Activated T-helper 1 cell treated with anti-CD3 and anti-CD28 coated beads, Interleukin-2, amount 50 U/mL, for 16 hours (primary cell): ENCODE measurements at places on chromosomes 1 and 21.

DNA sequence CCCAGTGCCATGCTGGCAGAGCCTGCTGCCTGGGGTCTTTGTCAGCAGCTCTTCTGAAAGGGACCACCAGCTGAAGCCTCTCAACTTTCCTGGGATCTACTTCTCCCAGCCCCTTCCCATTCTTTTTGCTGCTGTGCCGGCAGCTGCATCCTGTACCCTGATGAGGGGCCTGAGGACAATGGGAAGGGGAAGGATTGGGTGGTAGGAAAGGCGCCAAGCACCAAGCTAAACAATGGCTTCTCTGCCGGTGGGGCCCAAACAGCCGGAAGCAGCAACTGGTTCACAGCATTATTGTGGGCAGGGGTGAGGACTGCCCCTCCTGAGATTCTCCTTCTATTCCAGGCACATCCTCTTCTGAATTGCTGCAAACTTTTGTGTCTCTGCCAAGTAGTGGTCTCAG is 5.0 kb upstream of the EFCAB14 start:
- no peak for DNase-seq

DNA sequence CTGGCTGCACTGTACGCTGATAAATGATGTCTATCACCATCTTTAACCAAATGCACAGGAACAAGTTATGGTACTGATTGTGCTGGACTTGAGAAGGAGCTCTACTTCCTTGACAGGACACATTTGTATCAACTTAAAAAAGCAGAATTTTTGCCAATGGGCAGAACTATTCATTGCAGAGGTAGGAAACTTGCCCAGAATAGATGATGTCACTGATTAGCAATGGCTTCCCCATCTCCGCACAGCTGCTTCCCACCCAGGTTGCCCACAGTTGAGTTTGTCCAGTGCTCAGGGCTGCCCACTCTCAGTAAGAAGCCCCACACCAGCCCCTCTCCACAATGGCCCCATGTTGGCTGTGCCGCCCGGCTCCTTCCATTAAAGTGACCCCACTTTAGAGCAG is 33.4 kb downstream of the CAPN2 start:
- no peak for DNase-seq

DNA sequence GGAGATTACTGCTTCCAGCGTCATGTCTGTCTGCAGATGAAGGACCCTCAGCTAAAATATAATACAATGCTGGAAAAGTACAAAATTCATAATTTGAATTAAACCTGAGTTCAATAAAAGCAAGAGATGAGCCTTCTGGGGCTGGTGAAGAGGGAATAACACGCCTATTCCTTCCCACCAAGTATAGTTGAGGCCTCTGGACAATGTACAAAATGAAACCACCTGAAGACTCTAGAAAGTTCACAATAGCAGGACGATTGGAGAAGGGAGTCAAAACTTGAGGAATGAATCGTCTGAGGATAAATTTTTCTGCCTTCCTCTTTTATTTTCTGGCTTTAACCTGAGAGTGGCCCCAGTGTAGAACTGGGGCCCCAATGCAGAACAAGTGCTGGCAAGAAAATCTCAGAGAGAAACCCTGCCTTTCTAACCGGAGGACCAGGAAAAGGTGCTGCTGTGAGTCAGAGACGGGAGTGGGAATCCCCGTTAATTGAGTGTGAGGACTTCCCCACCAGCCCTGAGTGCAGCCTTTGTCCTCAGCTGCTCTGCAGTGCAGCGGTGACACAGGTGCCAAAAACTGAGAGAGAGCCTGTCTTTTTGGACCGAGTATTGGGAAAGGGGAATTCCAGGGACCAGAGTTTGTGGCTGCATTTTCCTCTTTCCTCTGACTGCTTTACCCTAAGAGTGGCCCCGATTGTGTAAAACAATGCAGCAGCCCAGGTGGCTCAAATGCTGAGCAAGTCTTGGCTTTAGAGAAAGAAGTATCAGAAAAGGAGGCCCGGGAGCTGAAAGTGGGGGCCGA is 264.9 kb downstream of the DYRK1A start:
- DNase-seq = no peak

- DNase-seq = no peak
Measured at GRCh38 chr21:39655589-39655988, 42.8 kb downstream of the B3GALT5 start.

- DNase-seq = no peak
Measured at GRCh38 chr1:19369396-19370090, 57.4 kb downstream of the SLC66A1 start.

- no peak for DNase-seq
Measured at GRCh38 chr1:94385308-94385929, 32.8 kb upstream of the ABCD3 start.

GRCh38 chr1:42335809-42336518 is 929 bp upstream of the FOXJ3 start:
- no peak for DNase-seq

- no peak for DNase-seq
Measured at GRCh38 chr1:84163123-84163931, 19.3 kb downstream of the PRKACB start.

- no peak for DNase-seq
Measured at GRCh38 chr1:76833151-76833550, 34.1 kb upstream of the ST6GALNAC5 start.

DNA sequence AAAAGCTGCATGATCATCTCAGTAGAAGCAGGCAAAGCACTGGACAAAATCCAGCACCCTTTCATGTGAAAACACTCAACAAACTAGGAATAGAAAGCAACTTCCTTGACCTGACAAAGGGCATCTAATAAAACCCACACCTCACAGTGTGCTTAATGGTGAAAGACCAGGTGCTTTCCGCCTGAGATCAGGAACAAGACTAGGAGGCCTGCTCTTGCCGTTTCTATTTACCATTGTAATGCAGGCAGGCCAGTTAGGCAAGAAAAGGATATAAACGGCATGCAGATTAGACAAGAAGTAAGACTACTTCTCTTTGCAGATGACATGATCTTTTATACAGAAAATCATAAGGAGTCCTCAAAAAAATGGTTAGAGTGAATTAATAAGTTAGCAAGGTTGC is 37.2 kb downstream of the SLC37A1 start:
- DNase-seq = no peak

DNA sequence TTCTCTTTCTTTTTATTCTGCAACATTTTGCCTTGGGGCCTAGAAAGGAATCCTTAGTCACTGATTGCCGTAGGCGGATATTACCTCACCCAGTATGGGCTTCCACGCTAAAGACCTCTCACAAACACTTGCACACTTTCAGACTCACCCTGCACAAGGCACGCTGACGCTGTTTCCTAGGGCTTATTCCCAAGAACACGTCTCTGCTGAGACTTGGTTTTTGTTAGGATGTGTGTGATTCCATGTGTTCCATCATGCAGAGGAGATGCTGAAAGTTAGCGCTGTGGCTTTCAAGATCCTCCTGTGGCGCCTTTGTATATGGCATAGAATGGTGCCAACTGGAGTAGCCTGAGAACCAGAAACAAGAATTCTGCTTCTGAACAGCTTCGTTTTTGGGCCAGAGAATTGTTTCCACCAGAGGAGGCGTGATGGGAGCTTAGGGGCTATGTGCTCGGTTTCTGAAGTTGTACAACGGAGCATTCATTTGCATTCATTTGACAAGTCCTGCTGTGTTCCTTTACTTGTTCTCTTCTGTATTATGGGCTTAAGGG is 297.0 kb downstream of the DISC1 start:
- DNase-seq = no peak
